ENCODE measurements at places on chromosomes 12 and 14. TPM values are rescaled to one million over a fixed set of nuclear protein-coding genes. Genes with fewer than 3 reads are reported as not detected.

The DAO gene
- polyA plus RNA-seq: not detected

The PPM1H gene
- 3.6 TPM for polyA plus RNA-seq

The TBX5 gene
- 30.8 TPM for polyA plus RNA-seq

The TMEM63C gene
- not detected for polyA plus RNA-seq

The TMEM253 gene
- 0.75 TPM for polyA plus RNA-seq

DNA sequence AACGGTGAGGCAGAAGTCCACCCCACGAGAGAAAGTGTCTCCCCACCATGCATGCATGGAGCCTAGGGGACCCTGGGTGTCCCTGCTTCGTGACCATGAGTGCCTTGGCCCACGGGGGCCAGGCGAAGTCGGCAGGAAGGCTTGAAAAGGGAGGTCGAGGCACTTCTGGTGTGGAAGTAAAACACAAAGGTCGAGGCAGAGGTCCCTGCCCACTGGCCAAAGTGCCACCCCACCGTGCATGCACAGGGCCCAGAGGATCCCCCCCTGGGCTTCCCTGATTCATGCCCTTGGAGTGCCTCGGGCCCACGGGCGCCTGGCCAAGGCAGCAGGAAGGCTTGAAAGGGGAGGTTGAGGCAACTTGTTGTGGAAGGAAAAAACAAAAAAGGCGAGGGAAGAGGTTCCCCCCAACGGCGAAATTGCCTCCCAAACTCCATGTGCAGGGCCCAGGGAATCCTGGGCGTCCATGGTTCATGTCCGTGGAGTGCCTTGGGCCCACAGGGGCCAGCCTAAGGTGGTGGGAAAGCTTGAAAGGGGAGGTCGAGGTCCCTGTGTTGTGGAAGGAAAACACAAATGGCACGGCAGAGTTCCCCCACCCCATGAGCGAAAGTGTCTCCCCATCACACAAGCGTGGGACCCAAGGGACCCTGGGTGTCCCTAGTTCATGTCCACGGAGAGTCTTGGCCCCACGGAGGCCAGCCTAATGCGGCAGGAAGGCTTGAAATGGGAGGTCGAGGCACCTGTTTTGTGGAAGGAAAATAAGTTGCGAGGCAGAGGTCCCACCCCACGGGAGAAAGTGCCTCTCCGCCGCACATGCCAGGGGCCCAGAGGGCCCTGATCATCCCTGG is 372.1 kb downstream of the ALG10 start:
- no peak for DNase-seq

GRCh38 chr12:90398285-90398836 is 556.6 kb downstream of the CCER1 start:
- no peak for DNase-seq

DNA sequence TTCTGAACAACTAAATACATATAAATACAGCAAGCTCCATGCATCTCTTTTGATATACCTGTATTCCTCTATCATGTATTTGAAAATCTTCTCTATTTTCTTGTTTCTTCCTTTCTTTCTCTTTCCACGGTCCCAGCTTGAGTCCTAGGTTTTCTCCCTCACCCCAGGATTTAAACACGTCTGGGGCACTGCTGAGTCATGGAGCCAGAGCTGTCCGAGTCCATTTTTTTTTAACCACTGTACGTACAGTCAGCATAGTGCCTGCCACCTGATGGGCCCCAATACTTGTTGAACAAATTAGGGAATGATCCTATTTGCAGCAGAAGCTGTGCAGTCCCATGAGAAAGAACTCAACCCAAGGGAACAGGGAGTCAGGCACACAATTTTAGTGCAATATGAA is 158.1 kb downstream of the ATP23 start:
- no peak for DNase-seq

DNA sequence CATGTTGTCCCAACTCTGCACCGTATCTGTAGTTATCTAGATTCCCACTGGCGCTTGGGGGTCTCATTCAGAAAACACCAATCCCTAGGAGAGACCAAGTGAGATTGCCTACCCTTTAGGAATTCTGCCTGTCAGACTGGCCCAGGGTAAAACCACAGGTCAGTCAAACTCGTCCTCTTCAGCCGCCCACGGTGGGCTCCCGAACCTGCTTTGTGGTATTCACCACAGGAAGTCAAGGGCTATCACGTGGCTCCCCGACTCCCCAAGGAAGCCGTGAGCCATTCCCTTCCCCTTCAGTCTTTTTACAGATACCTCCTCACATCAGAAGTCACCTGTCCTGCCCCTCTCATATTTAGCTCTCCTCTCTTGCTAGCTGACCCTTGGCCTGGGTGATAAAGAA is 159.9 kb downstream of the EGLN3 start:
- no peak for DNase-seq

GRCh38 chr12:64265839-64266238 is 43.7 kb upstream of the KICS2 start:
- no peak for DNase-seq

GRCh38 chr12:112121780-112122565 is 3.4 kb upstream of the TRAFD1 start:
- peak; percentile 59 for DNase-seq

- DNase-seq: no peak
Observed at GRCh38 chr14:56846970-56847930, 37.0 kb upstream of the OTX2 start.

DNA sequence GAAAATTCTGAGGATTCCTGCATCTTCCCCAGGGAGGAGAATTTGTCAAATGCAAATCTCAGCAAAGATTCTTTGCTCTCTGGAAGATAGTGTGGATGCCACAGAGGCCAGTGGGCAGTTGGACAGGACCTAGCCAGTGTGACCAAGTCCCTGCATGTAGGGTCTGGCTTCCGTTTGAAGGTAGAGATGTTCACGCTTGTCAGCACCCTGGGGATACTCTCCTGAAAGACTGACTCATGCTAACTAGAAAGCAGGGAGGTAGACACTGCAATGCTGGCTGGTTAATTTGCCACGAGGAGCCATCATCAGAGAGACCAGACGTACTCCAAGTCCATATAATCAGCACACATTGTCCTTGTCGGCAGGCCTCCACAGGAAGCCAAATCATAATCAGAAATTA is 130.1 kb downstream of the SAMD4A start:
- no peak for DNase-seq

DNA sequence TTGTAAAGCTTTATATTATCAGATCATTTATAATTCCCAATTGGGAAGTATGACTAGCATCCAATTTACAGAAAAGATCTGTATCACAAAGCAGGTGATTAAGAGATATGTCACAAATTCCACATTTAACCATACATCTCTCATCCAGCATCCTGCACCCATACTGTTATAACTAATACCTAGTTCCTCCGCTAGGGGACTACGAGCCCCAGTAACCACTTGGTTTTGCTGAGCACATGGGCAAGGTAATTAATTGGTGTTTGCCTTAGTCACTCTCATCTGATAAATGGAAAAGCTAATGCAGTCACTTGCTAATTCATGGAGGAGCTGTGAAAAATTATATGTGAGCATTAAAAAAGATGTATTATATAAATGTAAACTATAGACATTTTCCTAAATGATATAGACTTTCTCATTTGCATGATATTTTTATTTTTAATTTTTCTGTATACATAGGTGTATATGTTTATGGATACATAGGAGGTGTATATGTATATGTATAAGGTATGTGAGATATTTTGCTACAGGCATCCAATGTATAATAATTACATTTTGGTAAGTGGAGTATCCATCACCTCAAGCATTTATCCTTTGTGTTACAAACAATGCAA is 1031.8 kb downstream of the GALC start:
- DNase-seq: no peak

All from BJ (cell line).